ENCODE measurements at places on chromosomes 16 and 17.

GRCh38 chr17:33285413-33285812 is 7.7 kb downstream of the ASIC2 start:
- no peak for DNase-seq

GRCh38 chr17:39051001-39051585 is 83.9 kb upstream of the FBXO47 start:
- no peak for DNase-seq

GRCh38 chr16:55284718-55285099 is 39.3 kb upstream of the IRX6 start:
- DNase-seq, result no peak

DNA sequence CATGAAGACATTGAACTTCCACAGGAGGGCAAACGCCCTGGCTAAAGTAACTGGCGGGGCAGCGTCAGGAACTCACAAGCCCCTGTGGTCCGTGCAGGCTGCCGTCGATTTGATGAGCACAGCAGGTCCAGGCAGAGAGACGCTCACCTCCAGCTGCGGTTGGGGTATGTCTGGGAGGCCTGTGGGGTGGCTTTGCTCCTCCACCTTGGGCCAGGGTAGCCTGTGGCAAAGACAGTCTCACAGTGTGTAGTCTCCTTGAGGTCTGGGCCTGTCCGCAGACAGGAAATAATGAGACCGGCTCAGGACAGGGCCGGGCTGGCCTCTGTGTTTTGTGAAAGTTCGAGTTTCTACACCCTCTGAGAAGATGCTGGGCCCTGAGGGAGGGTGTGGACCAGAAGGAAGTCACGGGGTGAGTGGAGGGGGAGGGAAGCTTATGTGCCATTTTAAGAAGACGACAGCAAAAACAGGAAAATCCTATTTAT is 103.3 kb downstream of the METRNL start:
- no peak for DNase-seq

DNA sequence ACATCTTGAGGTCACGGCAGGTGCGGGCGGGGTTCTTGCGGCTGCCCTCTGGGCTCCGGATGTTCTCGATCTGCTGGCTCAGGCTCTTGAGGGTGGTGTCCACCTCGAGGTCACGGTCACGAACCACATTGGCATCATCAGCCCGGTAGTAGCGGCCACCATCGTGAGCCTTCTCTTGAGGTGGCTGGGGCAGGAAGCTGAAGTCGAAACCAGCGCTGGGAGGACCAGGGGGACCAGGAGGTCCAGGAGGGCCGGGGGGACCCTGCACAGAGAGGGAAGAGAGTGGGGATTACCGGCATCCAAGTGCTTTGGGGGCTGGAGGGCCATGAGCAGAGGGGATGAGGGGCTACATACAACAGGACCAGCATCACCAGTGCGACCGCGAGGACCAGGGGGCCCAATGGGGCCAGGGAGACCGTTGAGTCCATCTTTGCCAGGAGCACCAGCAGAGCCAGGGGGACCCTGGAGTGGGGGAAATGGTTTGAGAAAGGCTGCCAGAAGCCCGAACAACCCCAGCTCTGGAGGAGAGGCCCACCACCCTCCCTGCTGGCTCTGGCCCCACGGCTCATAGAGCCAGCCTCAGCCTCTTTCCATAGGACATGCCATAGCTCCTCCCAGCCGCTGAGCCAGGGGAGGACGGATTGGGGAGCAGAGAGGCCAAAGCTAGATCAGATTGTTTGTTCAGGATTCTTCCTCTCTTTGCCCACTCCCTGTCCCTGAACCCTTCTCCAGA is 14.6 kb downstream of the COL1A1 start:
- DNase-seq, result peak; percentile 57

DNA sequence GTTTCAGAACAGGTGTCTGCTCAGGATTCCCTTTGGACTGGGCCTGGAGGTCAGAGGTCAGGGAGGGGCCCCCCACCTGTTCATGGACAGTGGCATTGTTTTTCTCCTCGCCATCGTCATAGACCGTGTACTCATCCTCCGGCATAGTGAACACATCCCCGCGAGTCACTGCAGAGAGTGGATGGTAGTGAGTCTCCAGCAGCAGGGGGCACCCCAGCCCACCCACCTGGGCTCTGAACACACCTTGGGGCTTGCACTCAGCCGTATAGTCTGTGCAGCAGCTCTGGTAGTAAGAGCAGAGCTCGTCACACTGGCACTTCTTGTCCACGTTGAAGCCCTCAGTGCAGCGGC is 448 bp downstream of the VTN start:
- no peak for DNase-seq

DNA sequence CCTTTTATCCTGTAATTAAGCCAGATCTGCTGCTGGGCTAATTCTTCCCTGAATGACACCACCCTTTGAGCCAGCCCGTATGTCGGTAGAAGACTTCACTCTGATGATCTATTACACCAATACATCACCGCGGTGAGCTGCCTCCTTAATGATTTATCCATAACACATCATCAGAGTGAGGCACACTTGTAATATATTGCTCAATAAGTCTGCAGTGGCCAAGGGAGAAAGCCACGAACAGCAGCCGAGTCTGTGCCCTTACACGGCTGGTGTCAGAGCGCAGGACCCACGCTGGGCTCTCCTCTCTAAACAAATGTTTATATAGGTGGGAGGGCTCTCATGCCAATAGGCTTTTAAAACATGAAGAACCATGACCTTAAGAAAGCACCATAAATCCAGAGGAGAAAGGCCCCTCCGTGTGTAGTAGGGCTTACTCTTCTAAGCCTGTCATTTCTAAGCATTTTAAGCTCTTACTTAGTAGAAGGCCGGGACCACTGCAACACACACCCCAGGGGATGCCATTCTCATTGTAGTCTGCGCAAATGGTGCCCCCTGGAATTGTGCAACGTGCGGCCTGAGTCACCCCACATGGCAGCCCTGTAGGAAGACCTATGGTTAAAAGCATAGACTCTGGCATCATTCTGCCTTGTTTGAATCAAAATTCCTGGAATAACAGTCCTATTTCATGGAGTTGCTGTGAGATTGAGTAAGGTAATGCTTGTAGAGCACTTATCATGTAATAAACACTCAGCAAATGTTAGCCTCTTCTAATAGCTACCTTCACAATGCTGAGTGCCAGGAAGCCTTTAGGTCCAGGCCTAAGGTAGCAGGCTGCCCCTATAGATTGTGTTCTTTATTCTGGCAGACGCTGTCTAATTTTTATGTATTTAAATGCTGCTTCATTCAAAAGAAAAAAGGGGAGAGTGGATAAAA is 26.1 kb downstream of the MRPS23 start:
- DNase-seq, result no peak

- no peak for DNase-seq
These were observed 587 bp upstream of the PRR35 start for GRCh38 chr16:559411-560203.

GRCh38 chr16:86491640-86492023 is 18.7 kb upstream of the FOXF1 start:
- DNase-seq, result no peak

DNA sequence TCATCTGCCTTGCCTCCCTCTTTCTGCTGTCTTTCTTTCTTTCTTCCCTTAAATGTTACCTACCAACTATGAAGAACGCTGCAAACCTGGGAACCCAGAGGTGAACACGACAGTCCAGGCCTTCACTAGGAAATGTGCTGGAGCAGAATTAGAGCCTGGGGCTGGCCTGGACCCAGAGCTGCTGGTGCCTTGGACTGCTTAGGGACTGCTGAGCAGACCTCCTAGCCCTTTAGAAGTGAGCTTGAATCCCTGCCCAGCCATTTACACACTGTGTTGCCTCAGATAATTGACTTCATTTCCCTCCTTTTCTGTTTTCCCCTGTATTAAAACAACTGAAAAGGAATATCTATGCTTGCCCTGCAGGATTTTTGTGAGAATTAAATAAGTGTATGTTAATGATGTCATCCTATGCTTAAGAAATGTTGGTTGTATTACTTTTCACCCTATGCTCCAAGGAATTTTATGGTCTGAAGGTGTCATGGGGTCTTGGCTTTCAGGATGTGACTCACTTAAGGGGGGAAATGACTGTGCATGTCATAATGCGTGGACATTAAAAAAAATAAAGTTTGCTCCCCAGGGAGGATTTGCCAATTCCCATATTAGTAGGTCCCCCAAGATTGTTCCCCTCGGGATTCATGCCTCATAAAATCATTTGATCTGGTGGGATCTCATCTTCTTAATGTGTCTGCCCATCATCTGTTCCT is 11.5 kb downstream of the CDH13 start:
- DNase-seq, result peak; percentile 91

DNA sequence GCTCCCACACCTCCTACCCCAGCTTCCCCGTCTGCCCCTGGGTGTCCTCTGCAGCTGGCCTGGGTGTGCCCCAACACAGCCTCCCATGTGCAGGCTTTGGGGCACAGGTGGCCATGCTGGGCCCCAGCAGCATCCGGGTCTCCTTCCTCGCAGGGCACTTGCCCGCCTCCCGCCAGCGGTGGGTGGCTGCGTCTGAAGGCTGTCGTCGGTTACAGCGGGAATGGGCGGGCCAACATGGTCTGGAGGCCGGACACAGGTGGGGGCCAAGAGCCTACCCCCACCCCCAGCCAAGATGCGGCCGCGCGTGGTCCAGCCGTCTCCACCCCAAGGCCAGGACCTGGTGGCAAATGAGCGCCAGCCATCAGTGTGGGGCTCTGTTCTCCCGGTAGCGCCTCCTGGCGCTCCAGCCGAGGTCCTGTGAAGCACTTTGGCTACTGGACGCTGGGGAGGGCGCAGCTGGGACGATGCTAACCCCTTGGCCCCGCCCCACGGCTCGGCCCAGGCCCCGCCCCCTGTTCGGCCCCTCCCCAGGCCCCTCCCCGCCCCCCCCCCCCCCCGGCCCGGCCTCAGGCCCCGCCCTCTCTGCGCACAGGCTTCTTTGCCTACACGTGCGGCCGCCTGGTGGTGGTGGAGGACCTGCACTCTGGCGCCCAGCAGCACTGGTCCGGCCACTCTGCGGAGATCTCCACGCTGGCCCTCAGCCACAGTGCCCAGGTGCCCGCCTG is 7.3 kb upstream of the RHOT2 start:
- DNase-seq, result peak; percentile 70

- DNase-seq, result no peak
These were observed 240.2 kb downstream of the ENGASE start for GRCh38 chr17:79314617-79315357.

DNA sequence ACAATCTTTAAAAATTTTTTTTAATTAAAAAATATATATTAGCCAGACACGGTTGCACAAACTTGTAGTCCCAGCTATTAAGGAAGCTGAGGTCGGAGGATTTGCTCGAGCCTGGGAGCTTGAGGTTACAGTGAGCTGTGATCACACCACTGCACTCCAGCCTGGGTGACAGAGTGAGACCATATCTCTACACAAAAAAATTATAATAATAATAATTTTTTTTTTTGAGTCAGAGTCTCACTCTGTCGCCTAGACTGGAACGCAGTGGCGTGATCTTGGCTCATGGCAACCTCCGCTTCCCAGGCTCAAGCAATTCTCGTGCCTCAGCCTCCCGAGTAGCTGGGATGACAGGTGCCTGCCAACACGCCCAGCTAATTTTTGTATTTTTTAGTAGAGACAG is 23.8 kb downstream of the LITAF start:
- no peak for DNase-seq

DNA sequence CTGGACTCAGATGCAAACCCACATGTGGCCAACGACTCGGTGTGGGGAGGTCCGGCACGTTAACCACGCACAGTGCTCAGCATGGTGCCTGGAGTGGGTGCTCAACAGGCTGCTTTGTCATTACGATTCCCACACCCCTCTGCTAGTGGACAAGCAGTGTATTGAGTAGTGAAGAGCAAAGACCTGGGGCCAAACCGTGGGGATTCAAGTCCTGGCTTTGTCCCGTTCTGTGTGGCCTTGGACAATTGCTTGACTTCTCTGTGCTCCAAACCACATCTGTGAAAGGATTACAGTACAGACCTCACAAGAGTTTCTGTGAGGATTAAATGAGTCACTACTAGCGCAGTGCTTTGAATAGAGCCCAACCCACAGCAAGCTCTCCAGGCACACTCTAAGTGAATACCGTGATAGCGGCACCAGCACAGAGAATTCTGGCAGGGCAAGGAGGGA is 33.8 kb downstream of the TRPV2 start:
- DNase-seq, result peak; percentile 65

- no peak for DNase-seq
These were observed 4.0 kb downstream of the SLC16A13 start for GRCh38 chr17:7039832-7040231.

DNA sequence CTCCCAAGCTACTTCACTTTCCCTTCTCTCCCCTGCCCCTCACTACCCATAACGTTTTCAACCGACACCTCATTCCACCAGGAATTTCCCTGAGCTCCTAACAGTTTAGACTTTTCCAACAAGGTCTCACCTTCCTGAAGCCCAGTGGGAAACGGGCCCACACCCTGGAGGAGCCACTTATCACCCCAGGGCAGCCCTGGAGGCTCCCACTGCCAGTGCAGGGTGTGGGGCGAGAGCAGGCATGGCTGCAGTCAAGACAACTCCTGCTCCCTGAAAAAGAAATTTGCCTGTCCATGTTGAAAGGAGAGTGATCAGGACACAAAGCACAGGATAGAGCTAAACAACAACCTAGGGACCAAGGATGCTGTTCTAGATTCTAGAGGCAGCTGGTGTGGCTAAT is 1.7 kb upstream of the CCNF start:
- no peak for DNase-seq

DNA sequence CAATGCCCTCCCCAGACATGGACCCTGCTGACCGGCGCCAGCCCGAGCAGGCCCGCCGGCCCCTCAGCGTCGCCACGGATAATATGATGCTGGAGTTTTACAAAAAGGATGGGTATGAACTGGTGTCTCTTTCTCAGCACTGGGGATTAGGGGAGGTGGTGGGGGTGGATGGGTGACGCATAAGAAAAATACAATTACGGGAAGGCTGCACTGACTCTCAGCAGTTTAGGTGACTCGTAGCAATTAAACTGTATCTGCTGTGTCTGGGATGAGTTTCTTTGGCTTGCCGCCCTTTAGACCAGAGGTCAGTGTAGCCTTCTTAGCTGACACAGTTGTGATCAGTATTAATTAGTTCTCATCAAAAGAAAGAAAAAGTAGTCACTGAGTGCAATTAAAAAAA is 59.0 kb downstream of the ELAC2 start:
- DNase-seq, result peak; percentile 30

DNA sequence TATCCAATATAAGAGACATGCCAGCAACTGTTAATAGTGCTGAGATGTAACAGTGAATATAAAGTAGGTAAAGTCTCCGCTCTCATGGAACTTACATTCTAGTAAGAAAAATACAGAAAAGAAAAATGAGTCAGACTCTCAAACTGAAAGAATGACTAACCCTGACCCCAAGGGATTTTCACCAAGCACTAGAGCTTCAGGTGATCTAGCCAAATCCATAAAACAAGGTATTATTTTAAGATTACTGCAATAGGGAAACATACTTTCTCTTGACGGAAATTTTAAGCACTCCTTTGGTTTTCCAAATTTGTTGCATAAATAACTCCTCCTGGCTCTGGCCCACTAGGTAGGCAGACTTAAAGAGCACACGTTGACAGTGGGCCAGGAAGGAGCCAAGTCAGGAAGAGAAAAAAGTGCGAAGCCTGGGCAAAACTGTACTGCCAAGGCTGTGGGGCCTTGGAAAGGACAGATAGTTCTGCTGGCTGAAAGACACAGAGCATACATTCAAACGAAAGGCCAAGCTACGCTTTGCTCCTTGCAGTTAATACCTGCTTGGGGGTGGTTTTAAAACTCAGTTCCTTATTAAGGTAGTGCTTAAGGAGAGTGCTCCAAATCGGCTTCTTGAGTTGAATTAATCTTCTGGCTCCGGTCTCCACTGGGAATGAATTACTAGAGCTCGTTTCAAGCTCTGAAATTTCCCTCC is 1.4 kb downstream of the GOT2 start:
- DNase-seq, result peak; percentile 56

GRCh38 chr17:70370816-70371215 is 201.5 kb downstream of the KCNJ2 start:
- DNase-seq, result no peak
